Activated naive CD4-positive, alpha-beta T cell treated with anti-CD3 and anti-CD28 coated beads, Interleukin-2, amount 10 ng/mL, durations not matched to agents 7 days and 5 days (primary cell): ENCODE measurements at places on chromosomes 2 and 18.

DNA sequence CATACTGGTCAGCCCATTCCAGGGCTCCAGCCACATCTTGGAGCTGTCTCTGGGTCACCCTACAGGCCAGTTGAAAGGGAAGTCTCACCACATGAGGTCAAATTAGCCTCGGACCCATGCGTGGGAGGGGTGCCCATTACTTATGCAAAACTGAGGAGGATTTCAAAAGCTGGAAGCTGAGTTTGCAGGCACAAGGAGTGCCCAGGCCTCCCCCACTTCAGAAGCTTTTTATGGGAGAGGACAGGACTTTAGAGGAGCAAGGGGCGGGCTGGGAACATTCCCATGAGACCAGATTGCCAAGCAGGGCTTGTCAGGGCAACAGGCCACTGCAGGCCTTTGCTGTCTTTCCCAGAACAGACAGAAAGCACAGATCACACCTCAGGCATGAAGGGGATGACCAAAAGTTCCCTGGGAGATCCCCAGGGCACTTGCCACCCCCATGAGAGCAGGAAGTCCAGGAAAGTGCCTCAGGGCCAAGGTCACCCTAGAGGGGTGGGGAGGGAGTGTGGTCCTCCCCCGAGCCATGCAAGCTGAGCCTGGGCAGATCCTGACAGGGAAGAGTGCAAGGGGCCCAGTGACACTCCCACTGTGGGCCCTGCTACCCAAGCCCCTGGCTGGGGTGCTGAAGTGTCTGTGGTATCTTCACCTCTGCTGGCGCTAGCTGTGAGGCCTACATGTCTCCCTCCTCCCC lies 267.7 kb downstream of the BCL11A start:
- no peak for DNase-seq

- DNase-seq = no peak
Observed at GRCh38 chr2:185954389-185954788, 215.8 kb downstream of the FSIP2 start.

GRCh38 chr18:9959564-9959963 lies 45.7 kb downstream of the VAPA start:
- no peak for DNase-seq

GRCh38 chr2:218429911-218430692 lies 11.2 kb downstream of the VIL1 start:
- no peak for DNase-seq

- no peak for DNase-seq
Observed at GRCh38 chr2:48572816-48573215, 42.9 kb downstream of the STON1 start.

DNA sequence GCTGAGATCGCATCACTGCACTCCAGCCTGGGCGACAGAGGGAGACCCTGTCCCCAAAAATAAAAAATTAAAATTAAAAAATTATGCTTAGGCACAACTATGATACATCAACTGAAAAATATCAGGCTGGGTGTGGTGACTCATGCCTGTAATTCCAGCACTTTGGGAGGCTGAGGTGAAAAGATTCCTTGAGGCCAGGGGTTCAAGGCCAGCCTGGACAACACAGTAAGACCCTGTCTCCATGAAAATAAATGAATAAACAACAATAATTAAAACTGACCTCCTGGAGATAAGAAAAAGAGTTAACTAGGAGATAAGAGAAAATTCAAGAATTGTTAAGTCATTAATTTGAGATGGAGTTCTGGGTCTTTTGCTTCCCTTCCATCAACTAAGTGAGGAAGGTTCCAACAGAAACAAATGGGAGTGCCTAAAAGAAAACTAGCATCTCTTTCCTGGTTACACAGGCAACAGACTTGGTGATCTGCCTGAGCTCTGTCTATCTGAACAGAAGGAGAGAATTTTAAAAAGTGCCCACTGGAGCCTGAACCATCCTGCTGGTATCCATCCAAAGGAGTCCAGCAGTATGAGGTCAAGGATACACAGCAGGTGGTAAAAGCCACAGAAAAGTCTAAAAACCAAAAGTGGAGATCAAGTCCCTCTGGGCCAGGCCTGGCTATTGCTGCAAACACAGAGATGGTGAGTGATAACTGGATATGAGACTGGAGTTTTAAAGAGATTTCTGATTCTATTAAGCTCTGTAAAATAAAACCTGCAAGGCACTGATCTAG lies 8.8 kb downstream of the PPM1G start:
- no peak for DNase-seq

DNA sequence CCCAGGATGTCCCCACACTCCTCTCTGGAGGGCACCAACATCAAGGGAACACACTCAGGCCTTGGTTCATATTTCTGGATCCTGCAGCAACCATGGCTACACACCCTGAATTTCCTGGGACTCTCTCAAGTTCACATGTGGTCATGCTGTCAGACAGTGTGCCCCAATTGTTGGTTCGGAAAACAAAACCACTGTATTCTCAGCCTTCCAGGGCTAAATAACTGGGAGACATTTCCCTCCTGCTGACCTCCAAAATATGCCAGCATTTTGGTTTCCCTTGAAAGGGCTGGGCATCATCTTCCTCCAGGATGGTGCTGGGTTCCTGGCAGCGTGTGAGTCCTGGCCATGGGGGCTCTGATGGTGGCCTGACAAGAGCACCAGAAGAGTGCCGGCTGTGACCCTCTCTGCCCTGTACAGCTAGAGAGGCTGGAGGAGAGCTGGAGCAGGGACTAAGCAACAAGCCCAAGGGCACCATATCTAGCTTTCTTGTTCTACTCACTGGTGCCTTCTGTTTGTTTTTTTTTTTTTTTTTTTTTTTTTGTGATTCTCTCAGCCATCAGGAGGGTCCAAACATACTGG lies 37.5 kb upstream of the WIPF1 start:
- no peak for DNase-seq

DNA sequence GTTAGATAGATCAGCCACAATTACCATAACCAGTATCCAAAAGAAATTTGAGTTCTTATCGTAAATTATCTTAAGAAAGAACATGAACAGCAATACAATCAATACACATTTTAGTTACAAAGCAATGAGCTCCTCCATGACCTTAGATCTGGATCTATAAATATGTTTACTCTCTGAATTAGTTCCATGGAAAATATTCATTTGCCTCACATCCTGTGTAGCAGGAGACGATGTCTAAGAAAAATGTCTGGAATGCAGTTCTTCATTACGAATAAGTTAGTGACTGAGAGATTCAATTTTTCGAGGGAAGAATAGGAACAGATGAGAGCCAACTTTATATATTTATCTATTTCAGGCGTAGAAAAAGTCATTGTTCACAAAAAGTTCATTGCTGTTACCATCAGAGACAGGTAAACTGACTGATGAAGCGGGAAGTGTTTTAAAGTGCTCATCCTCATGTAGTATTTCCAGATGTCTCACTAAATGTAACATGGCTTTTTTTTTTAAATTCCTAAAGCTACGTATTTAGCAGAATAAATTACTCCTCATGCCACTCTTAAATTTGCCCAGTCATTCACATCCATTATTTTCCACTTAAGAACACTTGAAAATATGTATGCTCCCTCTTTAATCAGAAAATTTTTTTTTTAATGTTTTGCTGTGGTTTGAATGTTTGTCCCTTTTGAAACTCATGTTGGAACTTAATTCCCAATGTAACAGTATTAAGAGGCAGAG lies 106.5 kb upstream of the SCN1A start:
- DNase-seq = no peak

DNA sequence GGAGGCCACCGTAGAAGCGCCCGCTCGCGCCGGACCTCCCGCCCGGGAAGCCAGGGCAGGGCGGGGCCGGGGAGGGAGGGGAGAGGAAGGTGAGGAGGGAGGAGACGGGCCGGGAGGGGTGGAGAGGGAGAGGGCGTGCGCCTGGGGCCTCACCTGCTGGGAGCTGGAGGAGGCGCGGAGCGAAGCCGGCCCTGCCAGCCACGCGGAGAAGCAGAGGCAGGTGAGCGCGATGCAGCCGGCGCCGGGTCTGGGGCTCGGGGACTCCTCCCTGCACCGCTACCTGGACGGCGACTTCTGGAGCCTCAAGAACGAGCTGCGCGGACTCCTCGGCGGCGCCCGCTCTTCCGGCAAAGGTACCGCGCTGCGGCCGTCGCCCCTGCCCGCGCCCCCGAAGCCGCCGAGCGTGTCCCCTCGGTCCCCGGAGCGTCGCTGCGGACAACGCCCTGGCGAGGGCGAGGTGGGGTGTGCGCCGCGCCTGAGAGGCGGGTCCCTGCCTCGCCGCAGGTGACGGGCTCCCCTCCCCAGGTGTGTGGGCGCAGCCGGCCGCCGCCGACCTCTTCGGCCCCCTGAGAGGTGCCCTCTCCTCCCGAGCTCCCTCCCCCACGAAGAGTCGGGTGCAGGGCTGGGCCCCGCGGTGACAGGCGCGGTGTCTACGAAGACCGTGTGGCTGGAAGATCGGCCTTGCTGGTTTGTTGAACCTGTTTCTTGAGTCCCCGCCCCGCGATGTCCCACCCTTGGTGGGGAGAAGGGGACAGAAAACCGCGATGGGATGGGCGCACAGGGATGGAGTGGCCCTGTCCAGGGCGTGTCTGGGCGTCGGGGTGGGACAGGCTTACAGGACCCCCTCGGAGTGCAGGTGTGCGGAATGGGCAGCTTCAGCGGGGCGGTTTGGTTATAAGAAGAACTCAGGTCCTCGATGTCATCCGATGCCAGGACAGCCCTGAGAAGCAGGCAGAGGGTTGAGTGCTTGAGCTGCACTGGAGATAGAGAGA lies at the start of gene ACOXL:
Gene ACOXL (plus strand): TSS at position 152 of the 992 bp plus-strand sequence. CDS start 35,817 bp downstream, outside the sequence.
- DNase-seq = peak; percentile 39

- peak; percentile 63 for DNase-seq
Observed at GRCh38 chr2:39228413-39229209, 15.2 kb downstream of the CDKL4 start.

GRCh38 chr2:127771756-127772155 lies 39.2 kb downstream of the WDR33 start:
- DNase-seq = no peak

- no peak for DNase-seq
Observed at GRCh38 chr2:72006188-72006736, 141.4 kb downstream of the CYP26B1 start.

DNA sequence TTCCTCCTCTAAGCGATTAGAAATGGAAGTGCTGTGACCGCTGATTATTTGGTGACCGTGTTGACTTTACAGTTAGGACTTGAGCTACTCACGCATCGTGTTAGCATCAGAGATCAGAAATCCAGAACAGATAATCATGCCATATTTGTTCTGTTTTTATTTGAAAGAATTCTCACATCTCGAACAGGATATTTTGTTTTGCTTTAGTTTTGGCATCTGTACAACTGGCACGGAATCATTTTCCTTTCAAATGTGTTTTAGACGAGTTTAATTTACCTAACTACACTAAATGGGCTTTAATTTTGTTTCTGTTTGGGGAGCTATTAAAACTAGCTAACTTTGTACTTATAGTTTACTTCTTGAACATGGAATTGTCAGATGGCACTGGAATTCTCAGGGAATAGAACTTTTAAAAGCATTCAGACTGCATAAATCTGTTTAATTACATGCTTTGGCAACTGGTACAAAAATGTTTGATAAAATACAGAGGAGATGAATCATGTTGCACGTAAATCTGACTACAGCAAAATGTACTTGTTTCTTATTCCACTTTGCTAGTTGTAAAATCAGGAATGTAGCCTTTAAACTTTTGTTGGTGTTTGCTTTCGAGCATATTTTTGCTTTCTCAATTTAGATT lies 1.4 kb downstream of the ITPRID2 start:
- no peak for DNase-seq

DNA sequence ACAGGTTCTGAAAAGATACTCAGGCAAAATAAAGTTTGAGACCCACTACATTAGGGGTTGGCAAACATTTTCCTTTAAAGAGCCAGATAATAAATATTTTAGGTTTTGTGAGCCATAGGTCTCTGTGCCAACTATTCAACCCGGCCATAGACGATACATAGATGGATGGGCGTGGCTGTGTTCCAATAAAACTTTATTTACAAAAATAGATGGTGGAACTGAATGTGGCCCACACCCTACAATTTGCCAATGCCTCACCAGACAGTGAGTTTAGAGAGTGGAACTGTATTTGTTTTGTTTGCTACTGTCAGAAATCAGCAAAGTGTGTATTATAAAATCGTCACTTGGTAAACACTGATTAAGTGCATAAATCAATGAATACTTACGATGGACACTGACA lies 78.0 kb downstream of the ACKR3 start:
- DNase-seq = no peak

GRCh38 chr2:32947484-32948143 lies 861 bp downstream of the LTBP1 start:
- DNase-seq = peak; percentile 64

DNA sequence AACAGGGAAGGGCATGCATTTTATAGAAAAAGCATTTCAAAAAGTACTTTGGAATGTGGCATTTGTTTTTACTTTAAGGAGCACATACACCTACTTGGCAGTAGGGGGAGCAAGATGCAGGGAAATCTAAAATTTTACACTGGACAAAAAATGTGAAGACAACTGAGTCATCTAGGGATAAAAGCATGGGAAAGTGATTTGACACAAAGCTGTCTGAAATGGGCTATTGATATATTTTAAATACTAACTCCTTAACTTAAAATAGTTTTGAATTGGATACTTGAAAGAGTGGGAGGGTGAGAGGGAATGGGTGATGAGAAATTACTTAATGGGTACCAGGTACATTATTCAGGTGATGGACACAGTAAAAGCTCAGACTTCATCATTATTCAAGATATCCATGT lies 15.8 kb downstream of the TMEM200C start:
- DNase-seq = no peak

DNA sequence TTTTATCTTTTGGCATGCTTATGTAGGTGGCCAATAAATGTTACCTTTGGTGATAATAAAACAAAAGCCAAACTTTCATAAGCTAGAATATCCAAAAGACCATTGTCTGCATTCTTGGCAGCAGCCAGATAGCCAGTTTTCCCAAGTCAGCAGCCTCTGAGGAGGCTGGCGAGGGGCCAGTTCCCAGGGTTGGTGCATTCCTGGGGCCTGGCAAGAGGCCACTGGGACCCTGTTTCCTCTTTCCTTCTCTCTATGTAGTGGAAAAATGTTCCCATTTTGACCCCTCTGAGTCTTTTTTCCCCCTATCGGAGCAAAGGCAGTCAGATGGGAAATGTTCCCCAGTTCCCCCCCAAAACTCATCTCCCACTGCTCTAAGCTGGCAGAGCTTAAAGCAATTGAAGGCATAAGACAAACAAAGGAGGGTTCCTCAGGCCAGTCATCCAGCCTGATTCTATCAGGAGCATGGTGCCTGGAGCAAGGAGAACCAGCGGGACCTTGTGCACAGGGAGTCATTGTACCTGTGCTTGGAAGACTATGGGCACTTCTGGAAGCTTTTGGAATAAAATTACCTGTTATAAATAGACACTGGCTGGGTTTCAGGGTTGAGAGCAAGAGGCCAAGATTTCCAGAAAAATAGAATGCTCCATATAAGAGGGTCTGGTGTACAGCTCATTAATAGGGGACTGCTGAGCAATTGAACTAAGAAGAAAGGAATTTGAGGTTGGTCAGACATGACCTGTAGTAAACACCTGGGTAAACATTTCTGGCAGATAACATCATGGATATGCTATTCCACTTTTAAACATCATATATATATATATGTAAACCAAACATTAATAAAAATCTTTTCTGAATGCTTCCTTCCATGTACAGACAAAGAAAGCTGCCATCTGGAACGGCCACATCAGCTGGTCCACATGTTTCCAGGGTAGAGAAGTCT lies 63.4 kb downstream of the NCKAP5 start:
- no peak for DNase-seq

GRCh38 chr2:19029655-19030054 lies 328.8 kb downstream of the OSR1 start:
- DNase-seq = no peak
